ENCODE measurements at places on chromosomes 5 and 9.

GRCh38 chr9:69452110-69452782, 127.2 kb downstream of the ENTREP1 start:
- DNase-seq = no peak

GRCh38 chr5:14663734-14664269, 716 bp upstream of the OTULIN start:
- DNase-seq = peak; percentile 31

DNA sequence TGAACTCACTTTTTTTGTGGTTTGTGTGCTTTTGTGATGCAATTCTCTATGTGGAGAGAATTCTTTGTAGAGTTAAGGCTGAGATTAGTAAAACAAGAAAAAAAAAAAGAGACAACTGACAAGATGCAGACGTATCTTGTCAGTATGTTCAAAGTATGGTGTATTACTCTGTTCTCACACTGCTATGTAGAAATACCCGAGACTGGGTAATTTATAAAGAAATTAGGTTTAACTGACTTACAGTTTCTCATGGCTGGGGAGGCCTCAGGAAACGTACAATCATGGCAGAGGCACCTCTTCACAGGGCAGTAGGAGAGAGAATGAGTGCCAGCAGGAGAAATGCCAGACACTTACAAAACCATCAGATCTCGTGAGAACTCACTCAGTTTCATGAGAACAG, 475.2 kb upstream of the CDH18 start:
- no peak for DNase-seq

GRCh38 chr5:73820326-73820725, 194.3 kb downstream of the ARHGEF28 start:
- no peak for DNase-seq

- DNase-seq = no peak
These were observed 116.5 kb downstream of the ZNF354C start for GRCh38 chr5:179176571-179177230.

GRCh38 chr5:136200761-136201160, 7.8 kb upstream of the SMIM32 start:
- DNase-seq = no peak

GRCh38 chr9:78326564-78326963, 29.6 kb downstream of the PSAT1 start:
- DNase-seq = no peak

- no peak for DNase-seq
These were observed 489.1 kb downstream of the PRDM9 start for GRCh38 chr5:23996525-23996924.

DNA sequence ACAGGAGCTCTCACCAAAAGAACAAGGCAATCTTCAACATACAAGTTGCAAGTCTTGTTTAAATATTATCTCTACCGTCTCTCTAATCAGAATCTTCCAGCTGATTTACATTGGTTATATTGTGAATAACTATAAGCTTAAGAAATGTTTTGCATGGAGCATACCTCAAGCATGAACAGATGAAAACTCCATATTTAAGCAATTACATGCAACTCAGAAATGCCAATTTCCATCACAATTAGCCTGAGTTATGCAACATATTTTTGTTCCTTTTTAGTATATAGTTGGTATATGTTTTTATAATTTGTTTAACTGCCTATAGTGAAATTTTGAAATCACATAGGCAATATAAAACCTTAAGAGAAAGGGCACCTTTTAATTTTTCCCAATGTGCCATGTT, 142.5 kb downstream of the DENND1A start:
- DNase-seq = no peak

- no peak for DNase-seq
These were observed 6.5 kb upstream of the HMCN2 start for GRCh38 chr9:130259044-130259443.

DNA sequence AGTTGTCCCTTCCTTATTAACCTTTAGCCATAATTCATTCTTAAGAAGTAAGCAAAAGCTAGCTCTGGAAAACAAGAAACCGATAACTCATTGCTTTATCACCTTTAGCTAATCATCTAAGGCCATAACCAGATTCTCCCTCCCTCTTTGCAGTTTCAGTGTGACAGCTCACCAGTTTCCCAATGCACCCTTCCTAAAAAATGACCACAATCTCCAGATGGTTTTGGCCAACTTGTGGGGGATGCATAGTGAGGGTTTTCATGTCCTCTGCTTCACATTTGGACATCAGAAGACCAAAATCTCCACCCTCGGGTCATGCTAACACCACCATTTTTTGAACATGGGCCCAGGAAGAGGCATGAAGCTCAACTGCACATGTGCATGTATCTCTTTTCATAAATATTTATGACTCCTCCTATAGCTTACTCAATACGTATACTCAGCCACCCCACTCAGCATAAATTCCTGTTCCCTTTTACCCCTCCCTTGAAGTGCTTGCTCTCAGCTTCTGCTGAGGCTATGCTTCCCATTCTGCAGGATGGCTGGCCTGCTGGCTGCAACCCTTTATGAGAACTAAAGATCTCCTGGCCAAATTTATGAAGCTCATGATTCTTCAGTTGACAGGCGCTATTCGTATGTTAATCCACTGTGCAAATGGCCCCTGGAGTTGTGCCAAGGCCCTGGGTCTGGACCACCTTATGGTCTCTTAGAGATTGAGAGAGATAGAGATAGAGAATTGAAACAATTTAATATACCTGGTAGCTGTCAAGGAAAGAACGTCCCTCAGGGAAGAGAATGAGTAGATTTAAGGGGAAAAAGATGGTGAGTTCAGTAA, 14.8 kb downstream of the PPP3R2 start:
- DNase-seq = peak; percentile 61

GRCh38 chr9:2599896-2600295, 21.7 kb upstream of the VLDLR start:
- no peak for DNase-seq

- DNase-seq = no peak
These were observed 1.5 kb upstream of the PRDM12 start for GRCh38 chr9:130662970-130663257.

- DNase-seq = peak; percentile 88
These were observed at the start of gene OTULINL for GRCh38 chr5:14581106-14581890. Gene OTULINL (plus strand): TSS chr5:14581792. CDS start chr5:14581895, 103 bp downstream.

DNA sequence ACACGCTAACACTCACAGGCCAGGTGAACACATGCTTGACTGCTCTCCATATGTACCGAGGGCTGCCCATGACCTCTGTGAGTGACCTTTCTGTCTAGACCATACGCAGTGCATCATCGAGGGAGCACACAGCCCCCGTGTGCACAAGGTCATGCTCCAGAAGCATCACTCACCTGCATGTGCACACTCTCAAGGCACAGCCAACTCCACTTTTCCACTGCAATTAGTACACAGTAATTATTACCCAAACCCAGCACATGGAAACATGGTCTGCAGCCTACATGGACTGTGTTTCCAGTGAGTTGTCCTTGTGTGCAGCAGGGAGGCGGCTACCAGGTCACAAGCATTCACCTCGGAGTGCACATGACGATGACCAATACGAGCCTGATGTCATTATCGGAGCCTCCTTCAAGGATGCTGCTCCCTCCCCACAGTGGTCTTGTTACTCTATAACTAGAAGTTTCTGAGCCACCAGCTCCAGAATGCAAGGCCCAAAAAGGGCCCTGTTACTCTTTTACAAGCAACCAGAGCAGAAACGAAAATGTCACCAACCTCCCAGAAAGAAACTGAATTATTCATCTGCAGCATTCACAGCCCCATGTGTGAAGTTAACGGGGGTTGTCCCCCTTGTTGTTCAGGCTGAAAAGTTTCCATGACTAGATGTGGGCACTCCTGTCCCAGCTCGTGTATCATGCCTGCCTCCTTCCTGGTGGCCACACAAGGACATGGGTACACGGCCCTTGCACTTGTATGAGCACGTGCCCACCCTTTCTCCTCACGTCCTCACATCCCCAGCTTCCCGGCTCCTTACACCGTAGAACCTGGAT, 31.2 kb downstream of the SEMA4D start:
- no peak for DNase-seq

GRCh38 chr5:173396311-173396993, 68.2 kb upstream of the STC2 start:
- DNase-seq = no peak

DNA sequence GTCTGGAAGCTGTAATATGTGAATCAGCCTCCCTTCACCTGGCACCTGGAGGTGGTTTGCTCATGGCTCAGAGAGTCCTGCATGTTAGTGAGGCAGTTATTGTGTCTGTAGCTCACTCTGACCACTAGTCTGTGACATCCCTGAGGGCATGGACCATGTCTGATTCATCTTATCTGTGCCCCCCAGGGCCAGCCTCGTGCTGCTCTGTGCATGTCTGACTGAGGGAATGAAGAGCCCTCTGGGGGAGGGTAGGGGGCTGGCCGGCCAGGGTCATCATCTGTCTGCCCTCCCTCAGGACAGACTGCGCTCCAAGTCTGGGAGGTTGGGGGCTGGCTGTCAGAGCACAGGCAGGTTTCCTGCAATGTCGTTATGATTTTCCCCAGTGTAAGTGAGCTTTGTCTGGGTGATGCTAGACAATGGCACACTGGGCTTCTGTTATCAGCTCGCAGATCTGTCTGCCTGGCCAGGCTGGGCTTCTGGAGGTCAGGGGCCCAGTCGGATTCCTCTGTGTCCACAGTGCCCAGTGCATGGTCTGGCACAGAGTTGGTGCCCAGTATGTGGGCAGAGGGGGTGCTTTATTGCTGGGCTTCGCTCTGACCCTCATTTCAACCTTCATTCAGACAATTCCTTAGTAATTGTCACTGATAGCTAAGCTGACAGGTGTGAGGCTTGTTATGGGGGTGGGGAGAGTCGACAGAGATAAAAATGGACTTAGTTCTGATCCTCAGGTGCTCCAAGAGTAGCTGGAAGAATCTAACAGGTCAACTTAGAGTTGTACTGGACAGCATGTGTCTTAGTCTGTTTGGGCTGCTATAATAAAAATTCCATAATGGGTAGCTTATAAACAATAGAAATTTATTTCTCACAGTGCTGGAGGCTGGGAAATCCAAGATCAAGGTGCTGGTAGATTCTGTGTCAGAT, 85.7 kb upstream of the SHB start:
- DNase-seq = no peak

DNA sequence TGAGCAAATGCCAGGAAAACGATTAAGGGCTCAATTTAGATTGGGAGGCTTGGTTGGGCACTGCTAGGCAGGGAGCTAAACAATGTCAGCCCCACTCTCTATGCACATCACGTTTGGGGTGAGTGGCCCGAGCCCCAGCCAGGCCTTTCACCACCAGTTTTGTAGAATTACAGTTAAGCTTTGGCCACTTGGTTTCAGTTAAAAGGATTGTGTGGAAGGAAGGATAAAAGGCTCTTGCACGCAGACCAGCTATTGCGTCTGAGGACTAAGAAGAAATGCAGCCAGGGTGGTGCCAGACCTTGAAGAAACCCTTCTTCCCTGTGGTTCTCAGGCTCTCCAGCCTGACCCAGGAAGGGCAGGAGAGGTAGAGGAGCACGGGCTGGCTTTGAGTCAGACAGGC, 125.3 kb upstream of the SLC44A1 start:
- DNase-seq = no peak

DNA sequence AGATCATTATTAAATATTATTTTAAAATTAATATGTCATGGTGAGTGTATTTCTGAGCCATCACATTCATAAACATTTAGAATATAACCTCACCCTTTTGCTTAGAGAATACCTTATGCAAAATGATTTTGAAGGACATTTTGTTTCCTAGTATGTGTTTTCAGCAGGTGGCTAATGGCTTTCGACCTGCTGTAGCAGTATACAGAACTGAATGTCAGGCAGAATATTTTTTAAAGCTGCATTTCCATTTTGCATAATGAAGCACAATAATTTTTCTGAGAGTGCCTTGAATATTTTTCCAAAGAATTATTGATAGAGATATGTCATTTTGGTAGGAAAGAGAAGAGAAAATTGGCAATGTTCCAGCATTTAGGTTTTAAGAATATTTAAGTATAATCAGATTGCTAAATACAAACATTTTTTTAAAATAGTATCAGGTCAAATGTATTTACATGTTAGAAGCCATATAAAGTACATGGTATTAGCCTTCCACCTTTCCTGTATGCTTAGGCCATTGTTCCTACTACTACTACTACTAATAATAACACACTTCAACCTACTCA, 42.3 kb downstream of the PAM start:
- DNase-seq = no peak

DNA sequence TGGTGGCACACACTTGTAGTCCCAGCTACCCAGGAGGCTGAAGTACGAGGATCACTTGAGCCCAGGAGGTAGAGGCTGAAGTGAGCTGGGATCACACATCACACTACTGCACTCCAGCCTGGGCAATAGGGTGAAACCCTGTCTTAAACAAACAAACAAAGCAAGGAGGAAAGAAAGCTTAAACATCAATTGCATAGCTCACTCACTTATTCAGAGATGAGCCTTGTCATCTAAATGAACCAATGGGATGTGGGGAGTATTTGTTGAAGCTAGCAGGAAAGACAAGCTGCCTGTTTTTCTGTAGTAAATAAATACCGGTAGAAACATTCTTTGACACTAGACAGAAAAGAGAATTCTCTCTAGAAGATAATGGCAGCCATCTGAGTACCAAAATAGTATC, 161.0 kb upstream of the SLC12A2 start:
- no peak for DNase-seq

DNA sequence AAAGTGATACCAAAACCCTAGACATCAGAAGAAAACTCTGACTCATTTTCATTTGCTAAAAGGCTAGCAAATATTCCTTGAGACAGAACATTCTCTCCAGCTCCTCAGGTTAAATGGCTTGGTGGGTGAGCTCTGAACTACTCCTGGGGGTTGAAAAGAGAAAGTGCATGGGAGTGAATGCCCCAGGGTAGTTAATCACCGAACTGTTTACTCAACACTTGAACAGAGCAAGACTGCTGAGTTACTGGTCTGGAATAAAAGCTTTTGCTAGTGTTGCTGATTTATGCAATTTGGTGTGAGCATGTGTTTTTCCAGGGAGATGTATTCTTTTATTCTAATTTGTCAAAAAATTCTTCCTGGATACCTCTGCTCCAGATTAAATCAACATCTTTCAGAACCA, 88.3 kb upstream of the PRDM9 start:
- DNase-seq = no peak

DNA sequence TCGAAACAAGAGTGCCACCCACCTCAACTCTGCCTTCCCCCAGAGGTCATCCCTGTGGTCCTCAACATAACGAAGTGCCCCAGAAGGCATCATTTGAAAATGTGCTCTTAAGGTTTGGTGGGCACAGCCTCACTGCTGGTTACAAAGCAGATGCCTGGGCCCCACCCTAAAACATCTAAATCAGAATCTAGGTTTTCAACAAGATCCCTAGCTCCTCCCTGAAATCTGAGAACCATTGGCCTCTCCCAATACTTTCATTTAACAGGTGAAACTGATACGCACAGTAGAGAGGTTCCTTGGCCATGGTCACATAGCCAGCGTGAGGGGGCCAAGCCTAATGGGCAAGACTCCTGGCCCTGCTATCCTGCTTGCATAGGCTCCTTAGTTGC, 376.2 kb upstream of the CLINT1 start:
- no peak for DNase-seq

DNA sequence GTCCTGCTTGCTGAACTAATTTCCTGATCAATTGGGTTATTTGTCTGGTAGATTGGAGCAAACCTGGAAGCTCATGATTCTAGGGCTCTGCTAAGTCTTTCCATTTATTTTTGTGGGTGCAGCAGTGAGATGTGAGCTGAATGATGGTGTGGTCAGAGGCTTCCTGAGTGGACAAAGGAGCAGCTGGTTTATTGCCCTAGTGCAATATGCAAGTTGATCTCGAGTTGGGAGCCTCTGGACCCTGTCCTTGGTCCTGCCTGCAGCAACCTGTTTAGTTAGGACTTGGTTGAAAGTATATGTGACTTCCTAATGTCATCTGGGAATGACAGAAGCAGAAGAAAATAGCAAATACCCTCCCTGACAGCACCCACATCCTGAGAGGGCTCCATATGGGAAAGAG, 4.2 kb upstream of the UNC5A start:
- no peak for DNase-seq

Data from suppressor macrophage treated with lipopolysaccharide for 1 hour (primary cell).